NCI-H226 (cell line): ENCODE measurements at places on chromosomes 6 and 20.
A peak's percentile ranks its signal among the peaks of the same experiment; 100 is the strongest.

- DNase-seq = no peak
Measured at GRCh38 chr6:38310061-38310460, 329.7 kb downstream of the BTBD9 start.

DNA sequence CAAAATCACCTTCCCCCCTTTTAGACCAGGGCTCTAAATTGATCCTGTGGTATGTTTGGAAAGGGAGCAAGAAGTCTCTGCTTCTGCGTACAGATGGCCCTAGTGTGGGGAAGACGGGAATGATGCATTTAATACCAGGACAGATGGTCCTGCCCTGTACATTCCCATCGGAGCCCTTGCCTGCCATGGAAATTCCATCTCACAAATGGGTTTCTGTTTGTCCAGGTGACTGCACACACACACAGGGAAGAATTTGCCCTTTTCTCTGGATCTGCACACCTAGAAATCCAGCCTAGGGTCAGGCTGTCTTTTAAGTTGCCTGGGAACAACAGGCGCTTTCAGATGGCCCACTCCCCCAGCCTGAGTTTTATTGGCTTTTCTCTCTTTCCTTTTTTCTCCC is 1.3 kb downstream of the MAS1 start:
- no peak for DNase-seq

DNA sequence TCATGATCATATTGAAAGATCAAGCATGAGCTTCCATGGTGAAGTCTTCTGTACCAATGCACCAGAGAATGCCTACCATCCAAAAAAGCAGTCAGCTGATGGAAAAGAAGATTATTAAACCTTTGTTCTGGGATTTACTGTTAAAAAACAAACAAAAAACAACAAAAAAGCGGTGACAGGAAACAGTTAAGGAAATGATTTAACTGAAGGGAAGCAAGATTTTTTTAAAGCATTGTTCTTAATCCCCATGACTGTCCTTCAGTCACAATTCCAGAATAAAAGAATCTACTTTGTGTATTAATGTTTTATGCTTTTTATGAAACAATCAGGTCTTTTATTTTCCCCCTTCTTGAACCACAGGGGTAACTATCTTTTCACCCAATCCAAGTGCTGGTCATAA is 23.9 kb downstream of the FAM162B start:
- no peak for DNase-seq

DNA sequence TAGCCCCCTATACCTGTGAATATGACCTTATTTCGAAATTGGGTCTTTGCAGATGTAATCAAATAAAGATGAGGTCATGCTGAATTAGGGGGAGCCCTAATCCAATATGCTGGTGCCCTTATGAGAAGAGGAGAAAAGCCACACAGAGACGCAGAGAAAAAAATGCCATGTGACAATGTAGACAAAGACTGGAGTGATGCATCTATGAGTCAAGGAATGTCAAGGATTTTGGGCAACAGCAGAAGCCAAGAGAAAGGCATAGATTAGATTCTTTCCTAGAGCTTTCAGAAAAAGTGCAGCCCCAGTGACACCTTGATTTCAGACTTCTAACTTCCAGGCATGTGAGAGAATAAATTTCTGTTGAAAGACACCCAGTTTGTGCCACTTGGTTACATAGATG is 47.4 kb upstream of the HS3ST5 start:
- DNase-seq = no peak

- peak; percentile 70 for DNase-seq
Measured at GRCh38 chr6:29005183-29005885, at the start of gene ZNF311. Gene ZNF311, minus strand, starts transcription at chr6:29005315. Its CDS starts 1,361 bp downstream, at chr6:29003954.

DNA sequence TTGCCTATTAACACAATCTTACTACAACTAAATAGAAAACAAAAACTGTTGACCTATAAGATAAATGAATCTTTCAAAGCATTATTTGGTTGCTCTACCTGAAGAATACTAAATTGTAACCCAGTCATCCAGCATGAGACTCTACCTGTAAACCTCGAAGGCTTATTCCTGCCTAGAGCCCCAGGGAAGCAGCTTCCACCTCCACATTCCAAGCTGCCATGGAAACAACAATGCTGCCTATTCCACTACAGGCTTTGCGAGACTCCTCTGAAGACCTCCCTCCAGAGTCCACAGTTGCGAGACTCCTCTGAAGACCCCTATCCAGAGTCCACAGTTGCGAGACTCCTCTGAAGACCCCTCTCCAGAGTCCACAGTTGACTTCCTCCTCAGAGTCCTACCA is 15.7 kb downstream of the GMDS start:
- no peak for DNase-seq

GRCh38 chr20:53330601-53331140 is 263.0 kb downstream of the ZNF217 start:
- DNase-seq = no peak

DNA sequence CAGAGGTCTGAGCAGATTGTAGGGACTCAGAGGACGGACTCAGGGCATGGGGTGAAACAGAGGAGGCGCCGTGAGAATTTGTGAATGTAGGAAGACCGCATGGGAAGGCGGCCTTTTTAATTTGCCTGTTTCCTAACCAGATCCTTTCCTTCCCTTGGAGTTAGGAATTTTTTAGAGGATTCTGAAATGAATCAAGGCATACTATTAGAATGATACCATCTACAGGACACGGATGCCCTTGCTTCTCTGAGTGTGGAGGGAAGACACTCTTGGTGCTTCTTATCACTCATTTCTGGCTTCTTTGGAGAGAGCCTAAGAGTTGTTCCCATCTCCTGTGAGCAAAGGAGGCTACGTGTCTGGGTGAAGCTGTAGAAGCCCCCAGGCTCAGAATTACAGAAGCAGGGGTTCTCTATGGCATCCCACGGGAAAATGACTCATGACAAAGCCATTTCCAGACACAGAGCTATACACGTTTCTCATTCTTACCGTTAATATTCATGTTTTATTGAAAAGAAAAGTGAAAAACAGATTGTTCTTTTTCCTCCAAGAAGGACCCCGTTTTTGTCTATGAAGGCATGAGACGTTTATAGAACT is 148.5 kb downstream of the EDN3 start:
- DNase-seq = no peak

GRCh38 chr6:41341580-41341979 is 6.2 kb downstream of the NCR2 start:
- no peak for DNase-seq

DNA sequence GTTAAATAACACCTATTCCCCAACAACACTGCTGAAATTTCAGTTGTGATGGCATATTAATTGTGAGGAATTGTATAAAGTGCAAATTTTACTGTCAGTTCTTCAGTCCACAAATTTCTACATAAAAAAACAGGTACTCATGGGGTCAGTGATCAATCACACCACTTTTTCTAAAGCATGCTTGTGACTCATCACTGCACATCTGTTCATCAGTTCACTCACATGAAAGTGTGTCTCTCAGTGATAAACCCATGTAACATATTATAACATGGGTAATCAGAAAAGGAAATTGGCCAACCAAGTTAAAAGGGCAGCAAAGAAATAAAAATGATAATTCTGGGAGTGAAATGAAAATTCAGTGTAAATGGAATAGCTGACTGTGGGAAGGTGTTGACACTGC is 234.7 kb upstream of the FKBP1C start:
- no peak for DNase-seq

DNA sequence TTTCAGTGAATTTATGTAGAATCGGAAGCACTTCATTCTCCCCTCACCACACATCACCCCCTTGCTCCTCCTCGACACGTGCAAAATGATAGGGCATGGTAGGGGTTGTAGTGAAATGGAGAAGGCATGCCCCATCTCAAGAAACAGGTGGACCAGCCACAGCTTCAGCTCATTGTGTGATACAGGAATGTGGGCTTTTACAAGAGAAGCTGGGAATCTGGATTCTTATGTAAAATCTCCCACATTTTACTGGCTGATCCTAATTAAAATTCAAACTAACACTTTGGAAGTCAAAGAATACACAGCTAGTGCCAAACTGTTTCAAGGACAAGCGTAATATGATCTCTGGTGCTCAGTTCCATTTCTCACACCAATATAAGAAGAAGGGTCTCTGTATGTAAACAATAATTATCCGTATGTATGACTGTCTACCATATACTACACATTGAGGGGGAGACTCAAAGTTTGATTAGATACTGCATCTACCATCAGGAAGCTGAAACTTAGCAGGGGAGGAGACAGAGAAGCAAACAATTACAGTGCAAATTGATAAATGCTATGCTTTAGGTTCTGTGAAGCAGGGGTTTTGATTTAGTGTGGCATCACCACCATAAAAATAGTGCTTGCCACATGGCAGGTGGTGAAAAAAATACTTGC is 24.3 kb upstream of the KIAA0408 start:
- no peak for DNase-seq

- DNase-seq = no peak
Measured at GRCh38 chr6:135603249-135603648, 105.7 kb upstream of the AHI1 start.

GRCh38 chr20:44394702-44395460 is 39.4 kb downstream of the HNF4A start:
- DNase-seq = no peak

- no peak for DNase-seq
Measured at GRCh38 chr6:167746390-167746907, 80.3 kb upstream of the AFDN start.

DNA sequence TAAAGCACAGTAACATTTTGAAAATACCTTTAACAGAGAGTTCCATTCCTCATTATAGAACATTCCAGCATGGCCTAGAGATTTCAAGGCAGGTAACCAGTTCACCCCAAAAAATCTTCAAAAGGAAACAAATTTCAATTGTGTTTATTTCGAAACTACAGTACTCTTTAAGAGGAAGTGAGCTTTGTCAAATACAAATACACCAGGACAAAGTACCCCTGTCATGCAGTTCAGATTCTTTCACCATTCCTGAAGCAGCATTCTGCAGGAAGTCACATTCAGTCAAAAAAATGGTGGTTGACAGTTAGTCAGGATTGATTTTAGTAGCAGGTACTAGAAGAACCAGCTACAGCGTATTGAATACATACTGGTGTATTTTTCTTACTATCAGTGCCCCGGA is 89.6 kb upstream of the RIN2 start:
- no peak for DNase-seq

DNA sequence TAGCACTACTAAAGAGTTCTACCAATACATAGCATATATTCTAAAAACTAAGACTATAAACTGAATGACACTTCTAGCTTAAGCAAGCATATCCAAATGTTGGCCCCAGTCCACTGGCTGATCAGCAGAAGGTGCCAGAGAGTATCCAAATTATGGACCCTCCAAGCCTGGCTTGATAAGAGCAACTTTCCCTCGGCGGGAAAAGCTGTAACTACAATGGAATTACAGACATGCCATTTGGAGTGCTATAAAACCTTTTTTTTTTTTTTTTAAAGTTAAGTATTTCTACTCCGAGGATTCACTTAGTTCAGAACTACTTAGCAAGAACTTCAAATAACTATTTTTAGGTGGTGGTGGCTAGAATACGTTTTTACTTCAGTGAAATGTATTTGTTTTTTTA is 94.6 kb downstream of the EPB41L2 start:
- no peak for DNase-seq

- DNase-seq = no peak
Measured at GRCh38 chr6:108914235-108915022, 66.2 kb downstream of the ARMC2 start.

DNA sequence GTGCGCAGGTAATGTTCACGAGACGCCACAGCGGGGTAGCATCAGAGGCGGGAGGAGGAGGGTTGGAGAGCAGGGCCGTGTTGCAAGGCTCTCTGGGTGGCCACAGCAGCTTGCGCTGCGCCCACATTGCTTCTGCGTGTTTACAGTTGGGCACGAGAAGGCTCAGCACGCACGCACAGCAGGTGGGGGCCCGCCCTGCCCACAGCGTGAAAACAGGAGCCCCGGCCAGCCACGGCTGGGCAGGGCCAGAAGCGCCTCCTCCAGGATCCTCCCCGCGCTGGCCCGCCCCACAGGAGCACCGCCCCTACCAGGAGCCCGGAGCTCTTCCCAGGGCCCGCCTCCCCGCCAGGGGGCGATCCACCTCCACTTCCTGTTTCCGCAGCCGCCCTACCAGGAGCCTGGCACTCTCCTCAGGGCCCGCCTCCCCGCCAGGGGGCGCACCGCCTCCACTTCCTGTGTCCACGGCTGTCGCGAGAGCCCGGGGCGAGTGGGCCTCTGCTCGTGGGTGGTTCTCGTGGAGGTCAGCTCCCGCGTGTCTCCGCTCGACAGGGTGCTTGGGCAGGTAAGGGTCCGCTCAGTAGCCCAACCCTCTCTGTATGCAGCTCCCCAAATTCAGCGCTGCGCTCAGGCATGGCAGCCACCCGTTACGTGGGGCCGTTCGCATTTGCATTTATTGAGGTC is at the start of gene FAM50B:
FAM50B (plus strand) TSS at position 449 of the 681 bp plus-strand sequence. CDS start 439 bp downstream, outside the sequence.
- peak; percentile 70 for DNase-seq

DNA sequence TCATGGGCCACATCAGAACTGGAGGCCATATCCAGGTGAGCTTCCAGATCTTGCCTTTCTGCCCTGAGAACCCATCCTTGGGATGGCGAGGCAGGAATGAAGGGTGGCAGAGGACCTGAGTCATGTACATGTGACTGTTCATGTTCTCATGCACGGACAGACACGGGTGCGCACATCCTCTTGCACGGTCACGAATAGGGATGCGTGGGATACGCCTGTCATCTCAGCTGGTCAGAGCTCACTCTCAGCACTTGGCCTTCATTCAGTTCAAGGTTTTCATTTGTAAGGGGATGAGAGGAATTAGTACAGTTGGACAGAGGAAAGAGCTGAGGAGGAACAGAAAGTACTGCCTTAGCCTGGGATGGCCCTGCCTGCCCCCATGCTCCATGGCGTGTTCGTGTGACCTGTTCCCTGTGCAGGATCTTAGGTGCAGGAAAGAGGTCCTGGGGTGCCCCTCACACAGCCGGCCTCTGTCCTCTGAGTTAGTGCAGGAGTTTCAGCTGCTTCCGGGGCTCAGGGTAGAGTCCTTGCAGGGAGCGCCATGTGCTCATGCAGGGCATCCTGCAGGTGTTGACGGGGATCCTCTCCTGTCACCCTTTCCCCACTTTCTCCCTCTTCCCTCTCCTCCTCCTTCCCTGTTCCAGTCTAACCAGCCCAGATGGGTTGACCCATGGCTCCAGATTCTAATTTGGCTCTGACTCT is 173.4 kb downstream of the DTNBP1 start:
- DNase-seq = no peak

GRCh38 chr6:42598300-42598699 is 34.5 kb downstream of the UBR2 start:
- DNase-seq = no peak

- no peak for DNase-seq
Measured at GRCh38 chr6:21846541-21847451, 253.2 kb downstream of the SOX4 start.
